ENCODE measurements at places on chromosomes 16 and 17.

DNA sequence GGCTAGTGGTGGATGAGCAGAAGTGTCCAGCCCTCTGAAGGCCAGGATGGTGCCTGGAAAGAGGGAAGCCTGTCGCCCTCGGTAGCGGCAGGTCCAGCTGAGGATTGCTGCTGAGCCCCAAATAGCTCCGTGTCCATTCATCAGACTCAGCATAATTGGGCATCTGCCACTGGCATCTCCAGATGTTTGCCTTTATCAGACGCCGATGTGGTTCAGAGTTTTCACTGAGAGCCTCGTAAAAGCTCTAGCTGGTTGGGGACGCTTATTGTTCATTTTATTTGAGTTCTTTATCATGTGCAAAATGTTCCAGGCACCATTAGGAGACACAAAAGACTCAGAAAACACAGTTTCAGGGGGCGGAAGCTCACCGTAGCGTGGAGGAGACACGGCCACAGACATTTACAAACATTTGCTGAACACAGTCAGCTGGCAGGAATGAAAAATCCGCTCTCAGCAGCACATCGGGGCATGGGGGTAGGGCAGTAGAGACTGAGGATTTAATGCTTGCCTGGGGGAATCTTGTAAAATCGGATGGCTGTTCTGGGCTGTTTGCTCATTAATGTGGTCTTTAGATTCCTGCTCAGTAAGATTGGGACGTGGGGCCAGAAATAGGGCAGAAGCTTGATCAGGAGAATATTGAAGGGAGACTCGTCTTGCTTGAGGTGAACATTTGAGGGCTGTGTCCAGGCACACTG is 41.7 kb downstream of the SMPD3 start:
- DNase-seq = no peak

DNA sequence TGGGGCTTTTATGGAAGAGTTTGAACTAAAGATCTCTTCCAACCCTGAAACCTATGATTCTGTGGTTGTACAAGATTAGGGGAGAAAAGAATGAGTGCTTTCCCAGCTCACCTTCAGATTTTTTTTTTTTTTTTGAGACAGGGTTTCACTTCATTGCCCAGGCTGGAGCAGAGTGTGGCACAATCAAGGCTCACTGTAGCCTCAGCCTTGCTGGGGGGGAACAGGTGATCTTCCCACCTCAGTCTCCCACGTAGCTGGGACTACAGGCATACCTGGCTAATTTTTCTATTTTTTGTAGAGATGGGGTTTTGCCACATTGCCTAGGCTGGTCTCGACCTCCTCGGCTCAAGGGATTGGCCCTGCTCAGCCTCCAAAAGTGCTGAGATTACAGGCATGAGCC is 21.8 kb upstream of the ITGB3 start:
- no peak for DNase-seq

GRCh38 chr17:43554857-43555256 is 8.7 kb upstream of the ETV4 start:
- DNase-seq = no peak

DNA sequence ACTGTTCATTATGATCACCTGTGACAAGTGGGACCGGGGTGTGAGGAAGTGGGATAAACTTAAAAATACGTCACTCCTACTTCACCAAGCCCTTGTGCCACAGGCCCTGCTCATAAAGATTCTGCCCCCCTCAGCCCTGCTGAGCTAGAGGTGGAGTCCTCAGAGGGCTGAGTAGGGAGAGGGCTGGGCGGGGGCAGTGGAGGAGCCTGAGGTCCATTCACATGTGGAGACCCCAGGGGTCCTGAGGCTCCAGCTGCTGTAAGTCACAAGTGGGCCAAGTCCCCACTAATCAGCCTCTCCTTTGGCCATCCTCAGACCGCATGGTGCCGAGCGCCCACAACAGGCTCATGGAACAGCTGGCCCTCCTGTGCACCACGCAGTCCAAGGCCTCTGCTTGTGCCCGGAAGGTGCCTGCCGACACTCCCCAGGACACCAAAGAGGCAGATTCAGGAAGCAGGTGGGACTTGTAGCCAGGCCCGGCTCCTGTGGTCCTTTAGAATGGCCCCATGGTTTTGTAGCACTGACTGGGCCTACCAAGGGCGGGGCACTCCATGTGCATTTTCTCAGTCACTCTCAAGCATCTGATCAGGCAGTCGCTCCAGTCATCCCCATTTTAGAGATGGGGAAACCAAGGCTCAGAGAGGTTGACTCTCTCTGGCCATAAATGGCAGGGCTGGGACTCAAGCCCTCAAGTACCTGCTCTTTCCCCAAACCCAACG is 10.4 kb downstream of the DNAAF8 start:
- no peak for DNase-seq

DNA sequence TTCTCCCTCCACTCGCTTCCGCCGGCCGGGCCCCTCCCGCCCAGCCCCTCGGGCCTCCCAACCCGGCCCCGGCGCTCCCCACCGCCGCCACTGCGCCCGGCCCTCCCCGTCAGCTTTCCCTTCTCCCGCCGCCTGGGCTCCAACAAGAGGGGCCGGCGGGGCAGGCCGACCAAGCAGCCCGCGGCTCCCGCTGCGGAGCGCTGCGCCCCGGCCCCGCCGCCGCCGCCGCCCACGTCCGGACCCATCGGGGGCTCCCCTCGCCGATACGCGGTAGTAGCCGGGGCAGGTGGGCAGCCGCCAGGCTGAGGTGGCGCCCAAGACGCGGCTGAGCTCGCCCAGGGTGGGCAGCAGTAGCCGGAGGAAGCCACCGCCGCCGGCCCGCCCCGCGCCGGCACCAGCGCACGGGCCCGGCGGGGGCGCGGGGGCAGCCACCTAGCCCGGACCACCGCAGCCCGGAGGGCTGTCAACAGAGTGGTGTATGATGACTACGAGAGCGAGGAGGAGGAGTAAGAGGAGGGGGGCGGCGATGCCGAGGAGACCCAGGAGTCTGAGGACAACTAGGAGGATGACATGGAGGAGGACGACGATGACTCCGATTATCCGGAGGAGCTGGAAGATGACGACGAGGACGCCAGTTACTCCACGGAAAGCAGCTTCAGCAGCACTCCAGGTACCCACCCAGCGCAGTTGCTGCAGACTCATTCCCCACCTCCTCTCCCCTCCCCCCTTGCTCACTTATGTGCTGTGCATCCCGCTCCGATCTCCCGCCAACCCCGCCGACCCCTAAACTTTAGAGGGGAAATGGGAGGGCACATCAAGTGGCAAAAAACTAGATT is 498 bp downstream of the LRRC37B start:
- DNase-seq = no peak

- no peak for DNase-seq
Observed at GRCh38 chr16:15690296-15690695, 40.3 kb downstream of the NDE1 start.

- DNase-seq = no peak
Observed at GRCh38 chr16:69861292-69862030, 89.7 kb upstream of the CLEC18A start.

DNA sequence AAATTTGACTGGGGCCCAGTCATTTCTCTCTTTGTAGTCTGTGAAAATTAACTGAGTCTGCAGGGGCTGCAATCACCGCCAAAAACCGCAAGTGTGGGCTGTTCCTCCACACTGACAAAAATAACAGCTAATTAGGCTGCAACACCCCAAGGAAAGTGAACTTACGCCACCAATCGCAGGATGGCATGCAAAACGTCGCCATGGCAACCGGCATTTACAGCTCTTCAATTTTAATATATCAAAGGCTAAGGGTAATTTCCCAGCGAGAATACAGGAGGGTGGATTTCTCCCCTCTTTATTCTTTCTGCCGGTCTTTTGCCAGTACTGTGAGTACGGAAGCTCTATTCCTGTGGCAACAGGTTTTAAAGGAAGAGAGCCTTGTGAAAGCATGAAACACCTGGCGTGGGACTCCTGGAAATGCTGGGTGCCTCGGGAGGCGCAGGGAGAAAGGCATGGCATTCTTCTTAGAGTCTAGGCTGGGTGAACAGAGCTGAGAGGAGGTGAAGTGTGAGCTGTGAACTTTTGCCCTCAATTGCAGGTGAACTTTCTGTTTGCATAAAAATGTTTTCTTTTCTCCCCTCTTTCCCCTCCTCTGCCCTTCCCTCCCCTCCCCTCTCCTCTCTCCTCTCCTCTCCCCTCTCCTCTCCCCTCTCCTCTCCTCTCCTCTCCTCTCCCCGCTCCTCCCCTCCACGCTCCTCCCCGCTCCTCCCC is 399.7 kb downstream of the XYLT1 start:
- DNase-seq = peak; percentile 37

GRCh38 chr17:60098578-60098977 is 19.9 kb upstream of the HEATR6 start:
- no peak for DNase-seq

DNA sequence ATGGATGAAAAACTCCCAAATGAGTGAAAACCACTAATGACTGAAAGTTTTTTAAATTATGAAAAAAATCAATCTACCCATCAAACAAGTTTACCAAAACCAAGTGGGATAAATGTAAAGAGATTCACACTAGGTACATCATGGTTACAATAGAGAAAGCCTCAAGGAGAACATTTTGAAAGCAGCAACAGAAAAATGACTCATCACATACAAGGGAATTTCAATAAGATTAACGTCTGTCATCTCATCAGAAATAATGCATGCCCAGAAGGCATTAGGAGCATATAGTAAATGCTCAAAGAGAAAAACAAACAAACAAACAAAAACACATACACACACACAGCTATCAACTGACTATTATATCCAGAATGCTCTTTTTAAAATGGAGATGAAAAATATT is 261.8 kb upstream of the KIF2B start:
- DNase-seq = no peak

GRCh38 chr17:65931246-65932149 is 260.4 kb downstream of the CEP112 start:
- DNase-seq = no peak

DNA sequence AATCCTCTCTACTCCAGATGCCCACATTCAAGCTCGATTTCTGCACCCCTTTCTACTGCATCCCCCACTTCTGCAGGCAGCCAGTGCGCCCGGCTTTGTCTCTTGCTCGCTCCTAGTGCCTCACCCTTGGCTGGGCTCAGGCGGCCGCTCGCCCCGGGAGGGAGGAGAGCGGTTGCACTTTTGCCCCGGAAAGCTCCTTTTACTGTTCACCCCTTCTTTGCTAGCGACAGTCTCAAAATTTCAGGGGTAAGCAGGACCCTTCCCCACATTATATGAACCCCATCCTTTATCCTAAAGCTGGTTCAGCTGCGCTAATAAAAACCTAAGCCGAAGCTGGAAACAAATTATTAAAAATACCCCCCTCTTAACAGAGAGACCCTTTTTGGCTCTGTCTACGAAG is 1.0 kb downstream of the HOXB5 start:
- DNase-seq = no peak

- no peak for DNase-seq
Observed at GRCh38 chr16:17193566-17194100, 277.1 kb downstream of the XYLT1 start.

DNA sequence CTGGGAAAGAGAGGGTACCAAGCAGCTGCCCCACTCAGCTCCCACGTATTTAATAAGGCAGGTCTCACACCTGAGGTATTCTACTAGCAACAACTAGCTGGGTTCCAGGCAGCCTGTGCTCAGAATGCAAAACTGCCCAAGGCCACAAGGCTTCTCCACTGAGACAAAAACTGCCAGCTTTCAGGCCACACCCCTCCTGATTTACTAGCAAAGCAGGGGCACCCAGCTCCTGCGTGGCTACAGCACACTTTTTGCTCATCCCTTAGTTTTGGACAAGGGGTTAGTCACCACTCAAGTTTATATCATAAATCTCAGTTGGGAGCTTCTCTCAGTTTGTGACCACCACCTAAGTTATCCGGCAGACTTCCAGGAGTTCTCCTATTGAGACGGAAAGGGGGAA is 494.6 kb downstream of the CDH11 start:
- DNase-seq = no peak

GRCh38 chr17:72498364-72499210 is 377.8 kb downstream of the SOX9 start:
- DNase-seq = no peak
